ENCODE measurements at places on chromosomes 12 and 14.

- DNase-seq = no peak
These were observed 435.7 kb upstream of the DCN start for GRCh38 chr12:91618281-91618680.

- DNase-seq = no peak
These were observed 129.4 kb downstream of the SYNE2 start for GRCh38 chr14:63982156-63982555.

DNA sequence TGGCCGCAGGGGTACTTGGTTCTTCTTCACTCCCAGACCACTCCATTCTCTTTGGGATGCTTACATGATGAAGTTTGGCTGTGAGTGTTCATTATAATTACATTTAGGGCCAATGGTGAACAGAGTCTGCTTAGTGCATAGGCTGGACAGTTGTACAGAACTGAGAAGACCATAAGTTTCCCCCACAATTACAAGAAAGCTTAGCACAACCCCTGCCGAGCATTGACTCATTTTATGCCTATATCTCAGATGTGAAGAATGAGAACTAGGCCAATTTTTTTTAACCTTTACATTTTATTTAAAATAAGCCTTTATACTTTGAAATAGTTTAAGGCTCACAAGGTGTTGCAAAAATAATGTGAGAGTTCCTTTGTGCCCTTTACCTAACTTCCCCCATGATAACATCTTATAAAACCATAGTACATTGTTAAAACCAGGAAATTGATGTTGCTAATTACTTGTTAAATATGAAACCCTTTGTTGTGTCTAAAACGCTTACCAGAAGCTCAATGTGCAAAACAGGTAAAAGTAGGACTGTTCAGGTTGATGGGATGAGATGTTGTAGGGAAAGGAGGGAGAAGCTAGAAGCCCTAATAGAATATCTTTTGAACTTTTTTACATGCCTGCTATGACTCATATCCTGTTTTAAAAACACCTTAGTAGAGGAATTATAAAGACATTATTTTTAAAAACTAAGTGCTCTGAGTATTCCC lies 47.2 kb downstream of the ALDH1L2 start:
- DNase-seq = no peak

DNA sequence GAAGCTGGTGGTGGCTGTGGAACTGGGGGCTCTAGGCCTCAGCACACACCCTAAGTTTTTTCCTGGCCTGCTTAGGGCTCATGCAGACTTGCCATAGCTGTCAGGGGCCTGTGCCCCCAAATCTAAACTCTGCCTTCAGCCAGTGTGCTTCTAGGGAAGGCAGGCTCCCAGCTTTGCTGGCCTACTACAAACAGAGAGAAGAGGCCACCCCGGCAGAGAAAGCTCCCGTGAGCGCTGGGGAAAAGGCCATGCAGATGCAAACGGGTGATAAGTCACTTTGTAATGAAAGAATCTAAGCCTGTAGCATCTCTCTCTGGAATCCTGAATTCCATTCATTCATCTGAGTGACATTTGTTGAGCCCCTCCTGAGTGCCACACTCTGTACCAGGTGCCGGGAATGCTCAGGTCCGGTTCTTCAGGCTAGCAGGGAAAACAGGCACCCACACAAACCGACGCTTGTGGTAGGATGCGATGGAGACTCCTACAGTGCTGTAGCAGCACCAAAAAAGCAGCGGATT lies 29.9 kb downstream of the JDP2 start:
- DNase-seq = no peak

Measured in stimulated activated CD4-positive, alpha-beta T cell treated with anti-CD3 and anti-CD28 coated beads, Interleukin-1b, Interleukin-23, amount 100 ng/mL, for 1 hour (primary cell).